AG04450 (cell line): ENCODE measurements at places on chromosomes 3 and 15. TPM values are rescaled to one million over a fixed set of nuclear protein-coding genes. Genes with fewer than 3 reads are reported as not detected.
A peak's percentile ranks its signal among the peaks of the same experiment; 100 is the strongest.

DNA sequence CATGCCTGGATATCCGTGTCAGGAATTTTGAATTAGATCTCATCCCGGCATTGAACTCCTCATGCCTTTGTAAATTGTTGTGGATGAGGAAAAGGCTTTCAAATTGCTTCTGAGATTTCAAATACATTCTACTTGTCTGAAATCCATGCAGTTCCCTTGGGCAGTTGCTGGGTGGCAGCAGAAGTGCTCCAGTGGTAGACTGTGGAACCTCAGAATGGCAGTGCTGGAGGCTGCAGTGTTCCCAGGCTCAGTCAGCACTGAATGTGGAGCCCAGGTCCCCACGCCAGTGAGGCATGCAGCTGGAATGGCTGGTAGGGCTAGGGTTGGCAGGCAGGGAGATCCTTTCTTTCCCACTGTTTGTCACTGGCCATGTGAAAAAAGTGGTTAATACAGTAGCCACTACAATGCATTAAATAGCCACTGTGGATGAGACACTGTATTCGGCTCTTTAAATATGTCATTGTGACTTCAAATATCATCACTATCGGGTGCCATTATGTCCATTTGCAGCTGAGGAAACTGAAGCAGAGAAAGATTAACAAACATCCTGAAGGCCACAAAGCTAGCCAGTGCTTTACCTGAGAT lies 98.6 kb downstream of the TPRG1 start:
- peak; percentile 48 for DNase-seq

The CEP19 gene
- 2.0 and 3.4 TPM in 2 replicates for polyA plus RNA-seq

- no peak for DNase-seq
Measured at GRCh38 chr3:49170744-49171118, 667 bp upstream of the KLHDC8B start.

The SLC24A5 gene
- polyA plus RNA-seq, result 0.05 TPM in 1 of 2 replicates, not detected in the other

DNA sequence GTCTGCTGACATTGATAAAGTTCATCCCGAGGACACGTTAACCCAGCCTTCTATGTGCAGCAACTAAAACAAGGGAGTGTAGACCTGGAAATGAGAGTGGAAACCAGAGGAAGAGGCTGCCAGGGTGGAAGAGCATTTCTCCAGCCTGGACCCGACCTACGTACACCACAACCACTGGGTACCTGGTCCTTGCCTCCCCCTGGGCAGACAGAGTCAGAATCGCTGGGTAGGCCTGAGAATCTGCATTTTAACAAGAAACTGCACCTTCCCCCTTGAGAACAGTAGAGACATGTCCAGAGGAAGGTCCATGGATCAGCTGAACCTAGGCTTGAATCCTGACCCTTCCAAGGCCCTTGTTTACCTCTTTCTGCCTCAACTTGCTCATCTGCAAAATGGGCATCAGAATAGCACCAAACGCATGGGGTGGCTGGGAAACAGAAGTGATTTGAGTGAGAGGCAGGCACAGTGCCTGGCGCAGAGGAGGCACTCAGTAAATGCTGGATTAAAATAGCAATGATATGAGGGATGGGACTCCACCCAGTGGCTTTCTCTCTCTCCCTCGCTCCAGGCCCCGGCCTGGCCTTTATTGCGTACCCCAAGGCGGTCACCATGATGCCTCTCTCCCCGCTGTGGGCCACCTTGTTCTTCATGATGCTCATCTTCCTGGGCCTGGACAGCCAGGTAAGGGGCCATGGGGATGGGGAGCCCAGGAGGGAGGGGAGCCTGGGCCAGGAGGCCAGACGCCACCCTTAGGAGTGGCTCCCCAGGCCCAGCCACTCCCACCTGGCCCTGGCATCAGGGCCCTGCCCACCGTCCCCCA lies 66.9 kb upstream of the SLC6A1 start:
- no peak for DNase-seq

The ALDH1A2 gene
- 0.68 and 0.77 TPM in 2 replicates for polyA plus RNA-seq

DNA sequence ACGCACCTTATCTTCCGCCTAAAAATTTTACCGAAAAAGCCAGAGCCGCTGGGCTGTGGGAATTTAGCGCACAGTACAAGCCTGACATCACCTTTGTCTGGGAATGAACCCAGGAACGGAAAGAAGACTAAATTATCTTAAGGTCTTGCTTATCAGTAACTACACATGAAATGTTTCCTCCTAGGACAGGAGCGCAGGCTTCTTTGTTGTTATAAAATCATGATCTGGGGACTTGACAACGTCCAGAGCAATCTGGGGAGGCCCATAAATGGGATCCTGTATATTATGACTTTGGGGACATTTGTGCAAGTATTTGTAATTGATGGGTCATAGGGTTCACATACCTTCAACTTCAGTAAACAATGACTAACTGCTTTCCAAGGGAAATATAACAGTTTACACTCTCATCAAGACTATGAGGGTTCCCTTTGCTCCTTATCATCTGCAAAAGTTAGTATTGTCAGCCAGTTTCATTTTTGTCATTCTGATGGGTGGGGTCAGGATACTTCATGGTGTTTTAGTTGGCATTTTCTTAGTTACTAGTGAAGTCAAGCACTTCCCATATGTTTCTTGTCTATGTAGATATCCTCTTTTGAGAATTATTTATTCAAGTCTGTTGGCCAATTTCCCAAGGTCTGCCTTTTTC lies 213.9 kb upstream of the PFN2 start:
- no peak for DNase-seq

DNA sequence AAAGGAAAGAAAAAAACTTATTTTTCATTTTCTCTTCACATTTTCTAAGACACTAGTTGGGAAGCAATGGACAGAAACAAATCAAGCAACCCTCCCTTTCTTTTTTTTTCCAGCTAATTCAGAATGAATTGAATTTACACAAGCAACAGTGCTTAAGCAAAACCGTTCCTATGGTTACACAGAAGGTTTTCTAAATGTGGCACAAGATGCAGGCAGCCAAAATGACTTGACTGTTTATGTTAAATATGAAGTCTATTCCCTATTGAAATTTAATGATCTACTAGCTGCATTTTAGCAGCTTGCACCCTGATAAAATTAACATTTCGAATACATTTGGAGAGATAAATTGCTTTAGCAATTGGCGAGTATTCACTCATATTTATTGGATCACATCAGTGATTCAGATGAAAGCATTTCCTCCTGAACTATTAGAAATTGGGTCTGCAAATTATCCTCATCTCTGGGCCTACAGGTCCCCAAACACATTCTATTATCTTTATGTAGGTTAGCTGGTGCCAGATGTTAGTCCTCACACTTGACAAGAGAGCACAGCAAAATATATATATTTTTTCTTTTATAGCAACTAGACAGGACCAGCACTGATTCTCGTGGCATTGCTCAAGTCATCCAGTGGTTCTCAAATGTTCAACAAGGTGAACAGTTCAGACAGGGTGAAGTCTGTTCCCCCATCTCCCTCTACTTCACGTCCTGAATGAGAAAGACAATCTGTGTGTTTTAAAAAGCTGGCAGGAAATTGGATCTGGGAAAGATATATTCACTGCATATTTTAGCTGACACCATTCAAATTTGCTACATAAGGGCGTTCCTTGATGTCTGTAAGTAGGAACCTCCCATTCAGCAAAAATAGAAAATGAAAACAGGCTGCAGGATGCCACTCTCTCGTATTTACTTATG lies 463.6 kb upstream of the KCNMB2 start:
- no peak for DNase-seq

GRCh38 chr3:115108614-115109013 lies 38.5 kb downstream of the ZBTB20 start:
- DNase-seq, result no peak

The SRP14 gene
- polyA plus RNA-seq, result 426 and 559 TPM in 2 replicates

DNA sequence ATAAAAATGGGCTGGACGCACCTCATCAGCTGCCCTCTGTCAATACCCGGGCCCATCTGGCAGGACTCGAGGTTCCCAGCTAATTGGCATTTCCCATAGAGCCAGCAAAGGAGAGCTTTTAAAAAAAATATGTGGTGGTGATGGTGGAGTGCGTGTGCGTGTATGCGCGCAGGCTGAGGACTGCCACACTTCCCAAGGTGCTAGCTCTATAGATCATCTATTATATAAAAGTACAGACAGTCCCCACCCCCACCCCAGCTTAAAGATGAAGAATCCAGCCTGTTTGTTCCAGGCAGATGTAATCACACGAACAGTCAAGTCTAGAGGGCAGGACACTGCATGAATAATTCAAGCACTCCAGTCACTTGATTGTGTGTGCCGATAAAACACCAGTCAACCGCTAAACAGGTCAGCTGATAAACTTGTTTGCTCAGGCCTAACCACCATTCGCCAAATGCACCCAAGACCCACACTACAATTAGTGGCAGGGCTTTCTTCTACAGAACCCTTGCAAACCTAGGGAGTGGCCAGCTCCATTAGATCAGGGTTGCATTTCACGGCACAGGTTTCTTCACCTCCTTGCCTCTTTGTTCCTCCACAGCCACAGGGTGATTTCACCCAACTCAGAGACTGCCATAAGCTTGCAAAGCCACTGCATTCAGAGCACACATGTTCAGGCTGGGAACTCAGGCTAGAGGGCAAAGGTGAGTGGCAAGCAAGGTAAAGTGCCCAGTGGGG lies 5.8 kb downstream of the TLE3 start:
- DNase-seq, result no peak

DNA sequence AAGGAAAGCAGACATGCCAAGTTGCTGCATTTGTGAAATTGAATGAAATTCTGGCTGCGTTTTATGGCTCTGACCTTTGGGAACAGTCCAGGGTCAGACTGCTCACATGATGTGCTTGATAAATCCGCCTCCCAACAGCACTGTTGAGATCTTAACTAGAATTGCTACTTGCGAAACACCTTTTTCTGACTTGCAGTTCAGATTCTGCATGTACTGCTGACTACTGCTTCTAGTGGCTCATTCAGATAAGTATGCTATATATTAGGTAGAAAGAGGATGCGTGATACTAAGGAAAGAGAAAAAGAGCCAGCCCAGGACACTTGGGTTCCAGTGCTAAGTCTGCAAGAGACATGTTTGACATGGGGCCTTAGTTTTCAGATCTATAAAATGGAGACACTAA lies 129.4 kb downstream of the LPP start:
- no peak for DNase-seq

The MYH15 gene
- 0.61 and 0.68 TPM in 2 replicates for polyA plus RNA-seq

DNA sequence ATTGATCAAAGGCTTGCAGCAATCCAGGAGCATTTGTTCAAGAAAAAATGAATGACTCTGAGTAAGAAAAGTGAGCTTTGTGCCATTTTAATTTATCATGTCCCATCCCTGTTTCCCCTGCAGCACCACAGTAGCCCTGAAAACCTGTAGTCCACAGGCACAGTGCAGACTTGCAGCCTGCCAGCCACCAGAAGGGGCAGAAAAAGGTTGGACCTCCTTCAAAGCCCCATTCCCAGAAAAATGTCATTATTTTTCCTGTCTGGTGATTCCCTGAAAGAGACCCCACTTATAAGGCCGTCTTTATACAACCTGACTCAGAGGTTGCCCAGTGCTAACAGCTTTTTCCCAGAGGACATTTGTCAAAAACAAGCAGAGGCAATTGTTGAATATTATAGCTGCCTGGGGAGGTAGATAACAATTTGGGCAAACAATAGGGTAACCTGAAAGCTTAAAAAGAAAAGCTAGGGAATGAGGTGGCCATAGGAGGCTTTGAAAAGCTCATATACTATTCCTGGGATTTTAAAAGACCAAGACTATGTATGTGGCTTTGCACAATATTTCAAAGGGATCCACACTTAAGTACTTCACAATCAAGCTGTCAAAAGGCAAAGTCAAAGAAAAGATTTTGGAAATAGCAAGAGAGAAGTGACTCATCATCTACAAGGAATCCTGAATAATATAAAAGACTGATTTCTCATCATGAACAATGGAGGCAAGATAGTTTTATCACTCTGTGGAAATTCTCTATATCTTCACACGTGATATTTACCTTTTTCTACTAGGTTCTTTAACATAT lies 136.8 kb upstream of the PLXNA1 start:
- DNase-seq, result no peak
